ENCODE measurements at places on chromosomes 5 and 9.
A peak's percentile ranks its signal among the peaks of the same experiment; 100 is the strongest.

DNA sequence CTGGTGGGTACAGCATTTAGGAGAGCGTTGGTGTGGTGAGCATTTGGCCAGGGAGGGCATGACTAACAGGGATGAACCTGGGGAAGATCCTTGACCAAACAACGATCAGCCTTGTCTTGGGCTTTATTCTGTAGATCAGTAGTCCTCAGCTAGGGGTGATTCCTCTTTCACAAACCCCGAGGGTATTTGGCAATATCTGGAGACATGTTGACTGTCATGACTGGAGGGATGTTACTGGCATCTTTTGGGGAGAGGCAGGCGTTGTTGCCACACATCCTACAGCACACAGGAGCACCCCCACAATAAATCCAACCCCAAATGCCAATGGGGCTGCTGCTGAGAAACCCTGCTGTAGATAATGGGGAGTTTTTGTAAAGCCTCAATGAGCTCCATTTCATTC, 43.9 kb downstream of the OSTF1 start:
- DNase-seq: no peak

DNA sequence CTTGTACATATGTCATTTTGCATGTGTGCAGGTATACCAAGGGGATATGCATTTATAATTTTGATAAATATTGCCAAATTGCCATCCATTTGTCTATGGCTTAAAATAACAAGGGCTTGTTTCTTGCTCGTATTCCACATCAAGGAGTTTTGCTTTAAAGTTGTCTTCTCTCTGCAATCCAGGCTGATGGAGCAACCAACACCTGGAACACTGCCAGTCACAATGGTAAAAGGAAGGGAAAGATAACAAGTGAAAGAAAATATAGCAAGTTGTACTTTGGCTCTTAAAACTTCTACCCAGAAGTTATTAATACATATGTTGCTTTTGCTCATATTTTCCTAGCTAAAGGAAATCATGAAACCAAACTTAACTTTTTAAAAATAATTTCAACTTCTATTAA, 156.9 kb downstream of the UNC13B start:
- no peak for DNase-seq

- no peak for DNase-seq
Observed at GRCh38 chr5:23820765-23821471, 313.5 kb downstream of the PRDM9 start.

DNA sequence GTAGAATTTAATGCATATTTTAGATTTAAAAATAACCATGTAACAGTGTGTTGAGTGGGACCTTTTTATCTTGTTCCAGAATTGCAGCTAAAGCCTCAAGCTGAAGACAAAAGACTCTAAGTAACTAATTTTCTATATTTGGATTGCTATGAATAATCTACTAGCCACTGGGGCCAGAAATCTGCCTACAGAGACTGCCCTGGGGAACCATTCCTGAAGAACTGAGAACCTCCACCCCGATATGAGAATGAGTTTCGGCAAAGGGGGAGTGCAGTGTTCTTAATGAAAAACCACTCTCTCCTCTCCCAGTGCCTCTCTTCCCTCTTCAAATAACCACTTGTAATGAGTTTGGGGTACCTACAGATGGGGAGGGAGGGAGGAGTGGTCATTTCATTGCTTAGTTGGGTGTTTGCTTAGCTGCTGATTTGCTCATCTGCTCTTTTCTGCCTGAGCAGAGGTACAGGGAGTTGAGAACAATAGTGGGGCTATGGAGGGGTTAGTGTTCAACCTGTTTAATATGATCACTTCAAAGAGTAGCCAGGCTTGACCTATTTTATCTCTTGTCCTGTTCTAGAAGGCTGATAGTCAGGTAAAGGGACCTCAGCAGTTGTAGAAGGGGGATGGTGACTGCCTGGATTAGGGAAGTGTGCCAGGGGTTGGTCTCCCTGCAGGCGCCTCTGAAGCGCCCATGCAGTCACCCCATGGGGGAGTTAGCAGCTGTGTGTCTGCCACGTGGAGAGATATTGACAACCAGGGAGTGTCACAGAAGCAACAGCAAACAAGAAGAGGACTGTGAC, 47.7 kb downstream of the ATG10 start:
- no peak for DNase-seq

- DNase-seq: no peak
Observed at GRCh38 chr5:169548315-169548714, 35.3 kb upstream of the SPDL1 start.

DNA sequence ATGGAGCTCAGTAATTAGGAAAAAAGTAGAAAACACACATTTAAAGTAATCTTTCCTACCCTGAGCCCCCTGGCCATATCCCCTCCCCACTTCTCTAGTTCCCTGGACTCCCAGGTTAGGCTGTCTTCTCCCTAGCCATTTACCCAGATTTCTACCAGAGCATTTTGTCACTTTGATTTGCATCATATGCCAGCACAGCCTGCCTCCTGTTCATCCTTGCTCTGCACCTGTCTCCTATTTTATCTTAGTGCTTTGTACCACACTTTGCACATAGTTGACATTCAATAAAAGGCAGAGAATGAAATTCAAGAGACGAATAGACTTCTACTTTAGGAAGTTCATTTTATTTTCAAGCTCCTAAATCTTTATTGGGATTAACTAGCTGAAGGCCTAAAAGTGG, 344.5 kb downstream of the EBF1 start:
- no peak for DNase-seq

DNA sequence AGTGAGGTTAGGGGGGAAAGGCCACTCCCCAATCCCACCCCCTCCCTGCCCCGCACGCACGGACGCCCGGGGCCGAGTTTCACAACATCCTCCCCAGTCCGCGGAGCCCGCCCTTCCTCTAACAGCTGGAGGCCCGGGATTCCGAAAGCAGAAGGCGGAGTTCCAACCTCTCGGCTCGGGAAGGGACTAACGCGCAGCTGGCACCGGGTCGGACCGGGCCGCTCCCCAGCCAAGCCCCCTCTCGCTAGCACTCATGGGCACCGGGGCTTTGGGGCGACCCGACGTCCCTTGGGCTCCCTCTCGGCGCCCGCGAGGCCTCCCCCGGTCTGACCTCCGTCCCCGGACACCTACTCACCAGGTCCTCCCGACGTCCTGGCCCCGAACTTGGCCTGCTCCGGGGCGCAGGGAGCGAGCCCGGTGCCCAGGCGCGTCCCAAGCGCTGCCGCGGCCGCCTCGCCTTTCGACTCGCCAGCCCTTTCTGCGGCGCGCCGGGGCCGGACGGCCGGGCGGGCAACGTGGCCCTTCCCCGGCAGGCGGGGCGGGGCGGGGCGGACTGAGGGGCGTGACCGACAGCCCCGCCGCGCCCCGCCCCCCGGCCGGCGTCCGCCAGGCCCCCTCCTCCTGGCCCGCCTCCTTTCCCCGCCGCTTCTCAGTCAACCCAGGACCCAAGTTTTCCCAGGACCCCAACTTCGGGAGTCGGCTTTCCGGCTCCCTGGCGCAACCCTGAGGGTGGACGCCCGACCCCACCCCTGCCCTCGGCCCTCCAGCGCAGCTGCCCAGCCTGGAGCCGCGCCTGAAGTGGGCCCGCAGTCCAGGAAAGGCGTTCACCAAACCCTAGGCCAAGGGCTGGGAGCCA, at the start of gene MGAT1:
MGAT1 (minus strand) TSS at position 482 of the 856 bp plus-strand sequence. CDS start 9,835 bp downstream, outside the sequence.
- DNase-seq: peak; percentile 69

- DNase-seq: no peak
Observed at GRCh38 chr9:112315331-112316257, 17.8 kb downstream of the PTBP3 start.

- DNase-seq: no peak
Observed at GRCh38 chr5:35815089-35815936, 41.4 kb upstream of the IL7R start.

DNA sequence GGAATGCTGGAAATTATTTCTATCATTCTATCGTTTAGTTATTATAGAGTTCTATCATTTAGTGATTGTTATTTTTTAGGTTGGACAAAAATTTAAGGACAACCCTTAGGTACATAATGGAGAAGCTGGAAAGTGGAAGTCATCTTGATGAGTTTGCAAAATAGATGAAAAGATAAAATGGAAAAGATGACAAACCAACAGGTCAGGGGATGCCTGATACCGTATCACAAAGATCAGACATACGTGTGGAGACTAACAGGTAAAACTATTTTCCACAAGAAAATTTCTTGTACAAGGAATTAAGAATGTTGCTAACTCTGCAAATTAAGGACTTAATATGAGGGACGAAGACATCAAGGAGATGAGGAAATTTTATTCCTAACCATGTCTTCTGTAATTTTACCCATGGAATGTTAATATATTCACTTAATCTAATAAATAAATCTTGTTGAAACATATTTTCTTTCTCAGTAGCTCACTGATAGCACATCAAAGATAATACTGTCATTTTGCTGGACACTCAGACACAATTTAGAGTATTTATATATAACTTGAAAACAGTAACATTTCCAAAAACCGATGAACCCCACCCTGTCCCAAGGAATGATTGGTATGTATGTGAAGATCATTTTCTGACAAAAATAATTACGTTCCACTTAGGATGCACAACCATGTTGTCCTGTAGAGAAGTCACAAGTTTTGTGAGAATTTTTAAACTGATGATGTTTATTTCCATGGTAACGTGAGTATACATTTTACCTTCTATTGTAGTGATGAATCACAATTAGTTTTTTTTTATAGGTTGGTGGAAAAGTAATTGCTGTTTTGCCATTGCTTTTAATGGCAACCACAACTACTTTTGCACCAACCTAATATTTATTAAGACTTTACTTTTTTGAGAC, 2.6 kb downstream of the LURAP1L start:
- no peak for DNase-seq

GRCh38 chr5:83510260-83510659, 38.7 kb downstream of the VCAN start:
- DNase-seq: no peak

GRCh38 chr5:52727576-52727975, 60.1 kb upstream of the ITGA1 start:
- no peak for DNase-seq

GRCh38 chr9:14993901-14994554, 83.8 kb upstream of the FREM1 start:
- no peak for DNase-seq

DNA sequence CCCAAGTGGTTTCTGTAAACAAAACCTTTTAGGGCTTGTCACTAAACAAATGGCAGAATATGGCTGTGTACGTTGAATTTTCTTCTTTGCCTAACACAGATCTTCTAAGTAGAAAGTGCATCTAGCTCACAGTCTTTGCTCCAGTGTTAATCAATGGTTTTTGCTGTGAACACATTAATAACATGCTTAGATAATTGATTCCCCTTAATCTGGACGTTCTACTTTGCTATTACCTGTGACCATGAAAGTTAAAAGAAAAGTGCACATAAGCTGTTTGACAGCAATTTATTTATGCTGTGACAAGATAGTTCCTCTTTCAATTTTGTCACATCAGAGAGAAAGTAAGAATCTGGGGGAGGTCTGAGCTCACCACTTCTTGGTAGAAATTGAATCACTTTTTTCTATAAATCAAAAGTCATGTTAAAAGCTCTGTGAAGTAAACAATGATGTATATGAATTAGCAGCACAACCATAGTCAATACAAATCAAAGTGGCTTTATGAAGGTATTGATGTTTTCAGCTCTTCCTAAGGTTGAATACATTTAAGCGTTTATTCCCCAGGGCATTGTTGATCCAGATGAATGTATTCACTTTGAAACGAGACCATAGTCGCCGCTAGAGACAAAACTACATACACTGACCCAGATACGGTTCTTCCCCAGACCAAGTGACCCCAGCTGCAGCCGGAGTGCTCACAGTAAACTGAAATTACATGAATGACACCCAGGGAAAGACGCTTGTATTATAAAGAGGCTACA, 174.6 kb upstream of the ZNF608 start:
- no peak for DNase-seq

GRCh38 chr9:21015129-21015815, 16.2 kb downstream of the HACD4 start:
- DNase-seq: no peak

GRCh38 chr5:10594591-10595210, 30.8 kb downstream of the ANKRD33B start:
- no peak for DNase-seq

GRCh38 chr9:26263478-26263877, 585.2 kb upstream of the TUSC1 start:
- no peak for DNase-seq

- DNase-seq: no peak
Observed at GRCh38 chr9:131234799-131235479, 41.4 kb downstream of the FAM78A start.

DNA sequence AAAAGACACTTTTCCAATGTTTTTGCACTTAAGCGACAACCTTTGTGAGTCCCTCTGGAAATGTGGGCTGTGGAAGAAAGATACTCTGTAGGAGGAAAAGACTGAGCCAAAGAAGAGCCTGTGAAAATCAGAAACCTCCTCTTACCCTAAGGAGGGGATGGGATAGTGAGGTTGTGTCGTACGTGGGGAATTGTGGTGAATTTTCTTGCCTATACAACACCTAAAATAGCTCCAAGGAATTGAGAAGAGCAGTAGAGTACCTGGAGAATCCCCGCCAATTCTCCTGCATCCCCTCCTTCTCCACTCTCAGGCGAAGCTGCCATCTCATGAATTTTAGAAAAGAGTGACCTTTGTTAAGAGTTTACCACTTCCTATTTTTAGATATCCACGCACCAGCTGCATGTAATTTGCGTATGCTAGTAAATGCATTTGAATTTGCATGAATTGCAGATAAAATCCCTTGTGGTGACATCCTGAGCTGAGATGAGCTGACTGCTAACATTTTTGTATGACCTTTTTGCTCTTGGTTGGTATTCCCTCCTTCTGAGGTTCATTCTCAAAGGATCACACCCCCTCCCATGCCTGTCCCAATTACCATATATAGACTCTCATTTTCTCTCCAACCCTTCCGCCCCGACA, 147.2 kb downstream of the PCSK5 start:
- DNase-seq: no peak

DNA sequence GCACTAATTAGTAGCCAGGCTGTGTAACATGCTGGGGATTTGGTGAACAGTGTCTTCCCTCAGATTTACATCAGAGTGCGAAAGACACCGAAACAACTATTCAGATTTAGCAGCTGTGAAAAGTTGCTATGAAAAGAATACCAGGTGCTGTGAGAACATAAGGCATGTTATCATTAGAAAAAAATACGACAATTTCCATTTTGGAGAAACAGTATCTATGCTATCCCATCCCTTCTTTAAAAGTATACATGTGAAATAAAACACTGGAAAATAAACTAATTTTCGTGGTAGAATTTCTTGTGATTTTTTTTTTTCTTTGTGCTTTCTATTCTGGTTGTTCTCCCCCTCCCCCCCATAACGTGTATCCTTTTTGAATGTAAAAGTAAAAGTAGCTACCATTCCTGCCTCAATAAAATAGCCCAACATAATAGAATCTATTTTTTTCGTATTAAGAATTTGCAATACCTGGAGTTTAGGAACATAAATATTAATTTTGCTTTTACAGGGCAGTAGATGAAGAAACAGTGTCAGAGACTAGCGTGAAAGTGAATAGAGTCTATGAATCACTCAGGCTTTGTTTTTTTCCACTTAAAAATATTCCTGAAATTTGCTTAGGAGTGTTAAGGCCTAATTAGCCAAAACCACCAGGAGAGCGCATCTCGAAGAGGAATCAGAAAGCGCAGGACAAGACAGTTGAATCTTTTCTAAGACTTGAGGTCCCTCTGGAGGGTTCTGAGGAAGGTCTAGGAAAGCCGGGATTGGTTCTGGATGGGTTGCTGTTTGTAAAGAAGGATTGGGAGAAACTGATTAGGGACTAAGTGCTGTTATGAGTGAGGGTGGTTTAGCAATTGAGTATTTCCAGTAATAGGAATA, 813 bp upstream of the SLU7 start:
- DNase-seq: no peak

GRCh38 chr9:121483049-121483448, 16.6 kb downstream of the GGTA1 start:
- DNase-seq: no peak

Data from stimulated activated CD8-positive, alpha-beta memory T cell treated with anti-CD3 and anti-CD28 coated beads, Interleukin-4, amount 100 ng/mL, for 1 hour (primary cell).